ENCODE measurements at places on chromosomes 6 and 20. TPM values are rescaled to one million over a fixed set of nuclear protein-coding genes. Genes with fewer than 3 reads are reported as not detected.

DNA sequence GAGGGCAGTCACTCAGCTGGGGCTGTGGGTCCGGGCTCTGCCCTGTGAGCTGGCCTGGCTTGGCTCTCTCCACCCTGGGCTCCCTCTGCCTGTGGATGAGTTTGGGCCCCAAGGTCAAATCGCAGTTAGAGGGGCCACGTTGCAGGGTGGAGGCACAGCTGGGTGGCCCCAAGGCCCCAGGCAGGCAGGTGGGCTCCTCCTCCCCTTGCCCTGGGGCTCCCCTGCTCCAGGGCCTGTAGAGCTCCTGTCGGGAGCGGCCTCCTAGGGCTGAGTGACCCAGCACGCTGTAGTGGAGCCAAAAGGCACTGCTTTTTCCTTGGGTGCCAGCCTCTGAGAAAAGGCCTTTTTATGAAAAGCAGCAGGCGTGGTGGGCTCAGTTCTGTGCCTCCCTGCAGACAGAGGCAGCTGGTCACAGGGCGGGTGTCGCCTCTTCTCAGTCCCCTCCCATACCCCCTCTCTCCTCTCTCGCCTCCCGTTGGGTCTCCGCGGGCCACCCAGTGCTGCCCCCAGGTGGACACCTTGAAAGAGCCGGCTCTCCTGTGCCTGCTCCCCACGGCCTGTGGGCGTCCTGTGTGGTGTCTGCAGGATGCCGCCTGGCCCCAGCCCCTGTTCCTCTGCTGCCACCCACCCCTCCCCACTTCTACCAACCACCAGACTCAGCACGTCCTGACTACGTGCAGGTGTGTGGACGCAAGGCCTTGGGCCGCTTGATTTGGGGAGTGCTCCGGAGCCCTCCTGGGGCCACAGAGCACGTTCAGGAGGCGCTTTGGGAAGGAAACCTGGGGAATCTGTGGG lies 13.2 kb downstream of the SS18L1 start:
- DNase-seq: peak; percentile 76

DNA sequence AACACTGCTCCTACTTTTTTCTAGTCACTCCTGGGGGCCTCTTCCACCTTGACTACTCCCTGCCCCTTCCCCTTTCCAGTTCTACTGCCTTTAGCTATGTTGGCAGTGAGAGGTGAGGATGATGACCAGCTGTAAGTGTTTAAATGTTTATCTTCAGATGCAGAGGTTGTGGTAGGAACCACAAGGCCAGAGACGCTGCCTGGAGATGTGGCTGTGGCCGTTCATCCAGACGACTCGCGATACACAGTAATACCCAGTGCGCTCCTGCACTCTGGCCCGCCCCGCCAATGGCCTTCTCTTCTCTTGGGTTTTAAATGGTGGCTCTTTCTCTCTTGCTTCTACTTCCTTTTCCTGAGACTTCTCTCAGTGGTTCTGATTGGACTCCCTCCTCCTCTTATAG lies 4.6 kb downstream of the VARS2 start:
- DNase-seq: no peak

- DNase-seq: no peak
These were observed 40.4 kb upstream of the TBC1D7 start for GRCh38 chr6:13368731-13369115.

- no peak for DNase-seq
These were observed 108.8 kb upstream of the TENT5A start for GRCh38 chr6:81861281-81861680.

DNA sequence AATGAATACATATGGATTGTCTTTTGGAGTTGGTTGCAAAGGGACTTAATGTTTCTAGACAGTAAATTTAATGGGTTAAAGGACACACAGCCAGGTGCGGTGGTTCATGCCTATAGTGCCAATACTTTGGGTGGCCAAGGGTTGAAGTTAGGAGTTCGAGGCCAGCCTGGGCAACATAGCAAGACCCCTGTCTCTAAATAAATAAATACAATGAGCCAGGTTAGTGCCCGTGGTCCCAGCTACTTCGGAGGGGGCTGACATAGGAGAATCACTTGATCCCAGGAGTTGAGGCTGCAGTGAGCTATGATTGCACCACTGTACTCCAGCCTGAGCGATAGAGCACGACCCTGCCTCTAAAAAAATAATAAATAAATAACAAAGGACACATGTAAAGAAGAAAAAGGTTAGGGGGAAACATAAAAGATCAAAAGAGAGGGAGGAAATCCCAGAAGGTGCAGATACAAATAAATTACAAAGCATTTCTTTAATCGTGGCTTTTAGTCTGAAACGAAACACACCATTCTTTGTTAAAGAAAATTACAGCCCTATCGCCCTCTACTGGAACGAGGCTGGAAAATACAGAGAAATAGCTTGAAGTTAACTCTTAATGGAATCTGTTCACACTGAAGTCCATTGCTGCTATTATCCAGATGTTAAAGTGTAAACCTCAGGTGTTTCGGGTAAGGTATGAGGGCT lies 42.6 kb upstream of the SCML4 start:
- DNase-seq: no peak

GRCh38 chr6:129069006-129069405 lies 186.1 kb downstream of the LAMA2 start:
- no peak for DNase-seq

- DNase-seq: no peak
These were observed 30.4 kb downstream of the RALY start for GRCh38 chr20:34023937-34024722.

DNA sequence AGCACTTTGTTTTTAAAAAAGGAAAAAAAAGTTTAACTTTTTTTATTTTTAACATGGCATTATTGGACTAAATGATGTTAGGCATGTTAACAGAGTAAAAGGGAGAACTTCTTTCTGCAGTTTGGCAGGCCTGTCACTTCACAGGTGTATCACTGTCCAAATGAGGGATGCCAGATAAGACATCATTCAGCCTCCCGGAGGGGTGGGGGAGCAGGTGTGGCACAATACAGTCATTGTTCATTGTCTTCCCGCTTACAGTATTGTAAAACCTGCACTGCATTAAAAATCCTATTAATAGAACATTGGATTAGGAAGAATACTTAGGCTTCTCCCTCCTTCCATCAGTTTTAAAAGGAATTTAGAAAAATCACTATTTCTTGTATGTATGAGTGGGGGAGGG lies 80.7 kb downstream of the CARMIL1 start:
- no peak for DNase-seq

DNA sequence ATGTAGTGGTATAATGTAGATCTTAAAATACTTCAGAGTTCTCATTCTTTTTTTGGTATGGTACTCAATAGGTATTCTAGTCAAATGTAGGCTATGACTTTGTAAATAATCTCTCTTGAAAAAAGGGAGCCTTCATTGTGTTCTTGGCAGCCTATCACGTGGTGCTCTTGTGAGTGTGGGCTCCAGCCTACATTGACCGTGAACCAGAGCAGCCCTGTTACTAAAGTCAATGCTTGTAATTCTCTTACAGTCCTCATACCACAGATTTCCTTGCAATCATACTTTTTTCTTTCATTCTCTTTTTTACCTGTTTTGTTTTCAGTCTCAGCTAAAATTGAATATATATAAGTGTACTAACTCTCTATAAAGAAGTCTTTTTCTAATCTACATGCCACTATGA lies 31.1 kb downstream of the ARID1B start:
- no peak for DNase-seq

DNA sequence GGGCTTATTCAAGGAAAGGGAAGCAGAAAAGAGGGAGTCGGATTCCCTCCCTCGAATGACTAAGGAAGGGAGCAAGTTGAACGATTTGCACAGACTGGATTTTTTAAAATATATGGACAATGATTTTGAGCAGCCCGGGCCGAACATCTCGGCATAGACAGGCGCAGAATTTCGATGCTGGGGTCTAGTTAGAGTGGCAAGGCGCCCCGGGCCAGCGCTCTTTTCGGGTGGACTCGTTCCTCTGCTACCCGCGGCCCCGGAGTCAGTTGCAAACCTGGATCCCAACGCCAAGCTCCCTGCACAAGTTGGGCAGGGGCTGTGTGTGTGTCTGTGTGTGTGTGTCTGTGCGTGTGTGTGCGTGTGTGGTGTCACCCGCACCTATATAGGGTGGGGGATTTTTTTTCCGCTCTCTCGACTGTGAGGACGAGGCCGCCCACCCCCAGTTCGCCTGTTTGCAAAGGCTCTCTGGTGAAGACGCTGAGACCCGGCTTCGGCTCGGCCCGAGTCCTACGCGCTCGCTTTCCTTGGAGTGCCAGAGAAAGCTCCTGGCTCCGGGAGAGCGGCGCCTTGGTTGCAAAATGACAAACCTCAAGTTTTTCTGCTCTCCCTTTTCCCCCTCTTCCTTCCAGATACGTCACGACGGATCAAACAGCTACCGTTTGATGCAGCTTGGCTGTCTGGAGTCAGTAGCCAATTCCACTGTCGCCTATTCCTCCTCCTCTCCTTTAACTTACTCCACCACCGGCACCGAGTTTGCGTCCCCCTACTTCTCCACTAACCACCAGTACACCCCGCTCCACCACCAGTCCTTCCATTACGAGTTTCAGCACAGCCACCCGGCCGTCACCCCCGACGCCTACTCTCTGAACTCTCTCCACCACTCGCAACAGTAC lies 1.4 kb downstream of the TFAP2D start:
- no peak for DNase-seq

KCNQ5 gene
- 0.16 TPM for total RNA-seq

TBP gene
- 8.8 TPM for total RNA-seq

COL19A1 gene
- 2.5 TPM for total RNA-seq

HLA-DPA1 gene
- total RNA-seq: 50.5 TPM

GHRH gene
- total RNA-seq: 4.2 TPM

SOX12 gene
- total RNA-seq: 8.1 TPM

FRMD1 gene
- total RNA-seq: 0.18 TPM

FAM229B gene
- total RNA-seq: 47.6 TPM

APOM gene
- total RNA-seq: 1.7 TPM

TCP11 gene
- not detected for total RNA-seq

FAM184A gene
- 3.9 TPM for total RNA-seq

Measured in left cardiac atrium (tissue), 4 donors.